CD4-positive, alpha-beta T cell treated with Interleukin-17A for 1 hour (primary cell): ENCODE measurements at places on chromosomes 7 and 10.

DNA sequence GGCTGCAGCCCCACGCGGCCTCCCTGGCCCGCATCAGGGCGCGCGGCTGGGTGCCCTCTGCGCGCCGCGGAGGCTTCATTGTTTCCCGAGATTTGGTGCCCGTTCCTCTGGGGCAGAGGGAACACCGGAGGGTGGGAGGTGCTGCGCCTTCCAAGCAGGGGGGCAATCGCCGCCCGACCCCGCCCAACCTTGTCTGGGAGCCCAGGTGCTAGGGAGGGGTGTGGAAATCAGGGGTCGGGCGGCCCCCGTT is 1.0 kb upstream of the NRP1 start:
- DNase-seq = no peak

DNA sequence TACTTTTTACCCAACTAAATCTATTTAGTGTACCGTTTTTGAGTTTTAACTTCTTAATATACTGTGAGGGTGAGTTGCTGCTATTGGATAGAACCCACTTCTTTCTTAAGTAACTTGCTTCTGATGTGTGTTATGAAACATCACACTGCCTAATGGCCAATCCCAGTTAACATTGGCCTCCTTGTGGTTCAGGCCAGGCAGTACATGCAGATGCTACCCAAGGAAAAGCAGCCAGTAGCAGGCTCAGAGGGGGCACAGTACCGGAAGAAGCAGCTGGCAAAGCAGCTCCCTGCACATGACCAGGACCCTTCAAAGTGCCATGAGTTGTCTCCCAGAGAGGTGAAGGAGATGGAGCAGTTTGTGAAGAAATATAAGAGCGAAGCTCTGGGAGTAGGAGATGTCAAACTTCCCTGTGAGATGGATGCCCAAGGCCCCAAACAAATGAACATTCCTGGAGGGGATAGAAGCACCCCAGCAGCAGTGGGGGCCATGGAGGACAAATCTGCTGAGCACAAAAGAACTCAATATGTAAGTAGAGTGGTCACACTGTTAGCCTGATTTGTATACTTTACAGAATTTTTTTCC is 39.7 kb downstream of the TES start:
- DNase-seq = no peak

- no peak for DNase-seq
Measured at GRCh38 chr7:16579216-16579615, 52.6 kb downstream of the LRRC72 start.

GRCh38 chr10:6343305-6344010 is 140.7 kb downstream of the PFKFB3 start:
- no peak for DNase-seq

DNA sequence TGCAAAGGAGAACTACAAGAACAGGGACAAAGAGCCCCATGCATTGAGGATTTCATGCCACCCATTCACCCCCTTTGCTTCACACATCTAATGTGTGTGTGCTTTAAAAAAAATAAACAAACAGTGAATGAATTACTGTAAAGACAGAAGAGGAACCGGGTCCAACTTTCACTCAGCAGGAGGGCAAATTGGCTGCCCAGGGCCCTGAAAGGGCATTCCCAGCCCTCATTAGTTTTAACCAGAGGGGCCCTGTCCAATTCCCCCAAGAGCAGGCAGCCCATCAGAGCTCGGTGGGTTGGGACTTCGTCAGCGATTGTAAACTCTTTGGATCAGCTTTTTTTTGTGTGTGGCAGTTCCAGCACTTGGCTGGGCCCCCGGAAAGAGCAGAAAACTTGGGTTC is 73.6 kb upstream of the PDZD8 start:
- DNase-seq = no peak
